Central memory CD4-positive, alpha-beta T cell (primary cell): ENCODE measurements at places on chromosomes 5 and 9.

- DNase-seq, result no peak
These were observed 13.9 kb upstream of the NAA35 start for GRCh38 chr9:85927076-85927475.

DNA sequence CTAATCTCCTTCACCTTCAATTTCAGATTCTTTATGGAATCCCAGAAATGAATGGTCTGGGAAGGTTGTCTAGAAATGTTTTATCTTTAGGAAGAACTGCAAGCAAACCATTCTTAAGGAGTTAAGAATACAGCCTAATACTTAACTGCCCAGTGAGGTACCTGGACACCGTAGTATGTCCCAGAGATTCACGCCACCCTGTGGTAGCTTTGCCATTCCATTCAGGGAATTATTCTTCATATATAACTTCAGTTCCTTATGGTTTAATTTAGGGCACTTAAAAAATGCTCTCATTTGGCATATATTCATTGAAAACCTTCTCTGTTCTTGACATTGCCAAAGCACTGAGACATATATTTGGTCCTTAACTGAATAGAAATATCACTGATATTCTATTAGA lies 49.7 kb downstream of the ACTBL2 start:
- DNase-seq, result no peak

GRCh38 chr9:21102305-21102704 lies 24.6 kb upstream of the IFNB1 start:
- DNase-seq, result no peak

GRCh38 chr5:52751137-52751536 lies 36.6 kb upstream of the ITGA1 start:
- DNase-seq, result no peak

- no peak for DNase-seq
These were observed 10.1 kb downstream of the IFNA5 start for GRCh38 chr9:21294904-21295538.

DNA sequence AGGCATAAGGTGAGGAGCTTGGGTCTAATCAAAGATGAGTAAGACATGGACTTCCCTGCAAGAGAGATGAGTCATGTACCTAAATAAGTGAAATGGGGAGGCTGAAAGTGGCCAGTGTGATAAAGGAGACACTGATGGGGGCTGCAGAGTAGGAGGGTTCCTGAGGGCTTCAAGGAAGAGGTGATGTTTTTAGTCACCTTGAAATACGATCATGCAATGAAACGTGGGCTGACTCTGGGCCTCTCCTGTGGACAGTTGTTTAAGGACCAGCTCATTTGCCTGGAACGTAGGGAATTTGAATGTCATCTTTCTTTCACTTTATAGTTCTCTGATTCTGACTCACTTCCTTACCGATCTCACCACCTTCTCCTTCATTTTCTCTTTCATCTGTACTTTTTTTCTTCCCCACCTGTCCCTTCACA lies 49.6 kb upstream of the CPLX2 start:
- DNase-seq, result no peak

DNA sequence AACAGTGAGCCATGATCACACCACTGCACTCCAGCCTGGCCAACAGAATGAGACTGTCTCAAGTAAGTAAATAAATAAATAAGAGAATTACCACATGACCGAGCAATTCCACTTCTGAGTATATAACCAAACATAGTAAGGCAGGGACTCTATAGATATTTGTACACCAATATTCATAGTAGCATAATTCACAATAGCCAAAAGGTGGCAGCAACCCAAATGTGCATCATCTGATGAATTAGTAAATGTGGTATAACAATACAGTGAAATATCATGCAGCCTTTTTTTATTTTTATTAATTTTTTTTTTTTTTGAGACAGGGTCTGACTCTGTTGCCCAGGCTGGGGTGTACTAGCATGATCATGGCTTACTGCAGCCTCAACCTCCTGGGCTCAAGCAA lies 33.1 kb downstream of the ALDH7A1 start:
- DNase-seq, result no peak

DNA sequence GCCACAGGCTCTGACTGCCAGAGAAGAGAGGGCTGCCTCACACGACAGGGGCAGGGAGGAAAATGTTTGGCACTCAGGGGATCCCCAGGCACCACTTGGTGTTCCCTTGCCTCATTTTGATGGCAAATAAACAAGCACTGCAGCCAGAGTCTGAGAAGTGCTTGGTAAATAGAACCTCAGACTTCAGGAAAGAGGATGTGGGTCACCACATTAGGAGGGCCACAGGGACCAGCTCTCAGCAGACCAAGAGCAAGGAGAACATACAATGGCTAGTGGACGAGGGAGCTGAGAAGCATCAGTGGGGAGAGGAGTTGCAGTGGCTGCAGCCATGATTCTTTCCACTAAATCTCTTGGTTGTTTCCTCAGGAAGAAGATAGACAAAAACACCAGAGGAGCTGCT lies 413.9 kb downstream of the GADD45G start:
- no peak for DNase-seq

DNA sequence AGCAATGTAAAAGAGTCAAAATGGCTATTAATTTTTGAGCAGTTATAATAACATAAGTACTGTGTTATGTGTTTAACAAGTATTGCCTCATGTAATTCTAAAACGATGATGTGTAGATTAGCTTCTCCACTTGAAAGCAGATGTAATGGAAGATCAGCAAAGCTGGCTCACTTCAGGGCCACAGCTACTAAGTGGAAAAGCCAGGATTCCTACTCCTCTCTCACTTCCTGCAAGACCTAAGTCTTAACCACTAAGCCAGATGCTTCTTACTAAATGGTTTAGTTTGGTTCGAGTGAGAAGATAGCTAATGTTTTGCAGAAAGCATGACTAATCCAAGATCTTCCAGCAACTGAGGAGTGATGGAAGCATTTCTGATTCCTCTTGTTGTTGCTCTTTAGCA lies 15.7 kb upstream of the TNC start:
- no peak for DNase-seq

DNA sequence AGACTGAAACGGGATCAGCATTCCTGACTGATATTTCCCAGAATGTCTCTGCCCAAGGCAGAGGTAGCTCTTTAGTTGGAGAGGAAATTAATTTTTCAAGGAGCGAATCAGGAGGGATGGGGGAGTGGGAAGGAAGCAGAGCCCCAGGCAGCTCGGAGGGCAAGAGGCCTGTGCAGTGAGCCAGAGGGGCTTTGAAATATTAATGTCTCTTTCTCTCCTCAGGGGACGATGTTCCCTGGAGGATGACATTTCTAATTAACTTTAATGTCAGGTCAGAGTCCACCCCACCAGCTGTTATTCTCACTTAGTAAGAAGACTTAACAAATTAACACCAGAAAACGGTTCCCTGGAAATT lies 45.6 kb downstream of the SLC6A7 start:
- no peak for DNase-seq

GRCh38 chr5:69206528-69207190 lies 17.3 kb downstream of the CENPH start:
- no peak for DNase-seq

DNA sequence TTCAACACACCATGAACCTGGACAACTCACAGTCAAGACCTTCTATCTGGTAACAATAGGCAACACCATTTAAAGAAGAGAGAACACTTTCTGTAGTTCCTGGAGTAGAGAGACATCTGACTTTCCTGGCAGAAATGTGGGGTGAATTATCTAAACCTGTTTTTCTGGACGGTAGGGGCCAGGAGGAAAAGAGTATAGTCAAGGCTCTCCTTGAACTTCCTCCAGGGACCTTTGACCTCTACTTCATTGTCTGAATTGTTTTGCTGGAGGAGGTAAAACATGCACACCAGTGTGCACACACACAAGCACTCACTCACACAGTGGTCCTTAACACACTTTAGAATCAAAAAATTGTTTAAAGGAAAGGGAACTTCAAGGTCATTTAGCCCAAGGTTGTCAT lies 13.2 kb downstream of the S100Z start:
- DNase-seq, result no peak

DNA sequence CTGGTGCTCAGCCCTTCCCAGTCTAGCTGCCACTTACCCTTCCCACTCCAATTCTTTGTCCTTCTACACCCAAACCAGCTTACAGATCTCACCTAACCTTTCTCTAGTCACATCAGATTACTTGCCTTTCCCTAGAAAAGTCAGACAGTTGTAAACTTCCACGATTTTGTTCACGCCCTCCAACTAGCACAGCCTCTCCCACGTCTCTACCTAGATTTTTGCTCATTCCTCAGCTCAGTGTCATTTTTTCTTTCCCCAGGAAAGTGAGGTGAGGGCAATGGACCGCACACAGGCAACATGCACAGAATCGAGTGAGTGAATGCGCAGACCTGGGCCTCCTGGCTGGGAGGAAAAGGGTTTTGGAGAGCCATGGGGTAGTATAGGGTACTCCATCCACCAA lies 20.9 kb upstream of the PRUNE2 start:
- no peak for DNase-seq

- DNase-seq, result no peak
These were observed 164.2 kb downstream of the FGF1 start for GRCh38 chr5:142521706-142522105.

GRCh38 chr5:133736512-133736911 lies 124.2 kb upstream of the FSTL4 start:
- DNase-seq, result no peak

DNA sequence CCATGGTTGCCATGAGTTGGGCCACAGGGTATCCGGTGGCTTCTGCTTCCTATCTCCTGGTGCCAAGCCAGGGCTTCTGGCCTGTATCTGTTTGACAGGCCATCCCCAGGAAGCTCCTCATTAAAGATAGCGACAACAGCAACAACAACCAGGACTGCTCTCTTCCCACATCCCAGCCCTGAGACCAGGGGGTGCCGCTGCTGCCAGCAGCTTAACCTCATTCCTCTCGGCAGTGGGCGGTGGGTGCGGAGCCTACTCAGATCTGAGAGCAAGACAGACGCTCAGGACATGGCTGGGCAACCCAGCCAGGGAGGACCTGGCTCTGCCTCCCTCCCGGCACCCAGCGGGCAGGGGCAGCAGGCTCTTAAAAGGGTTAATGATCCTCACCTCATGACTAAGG lies 98.3 kb downstream of the PSD2 start:
- DNase-seq, result no peak

DNA sequence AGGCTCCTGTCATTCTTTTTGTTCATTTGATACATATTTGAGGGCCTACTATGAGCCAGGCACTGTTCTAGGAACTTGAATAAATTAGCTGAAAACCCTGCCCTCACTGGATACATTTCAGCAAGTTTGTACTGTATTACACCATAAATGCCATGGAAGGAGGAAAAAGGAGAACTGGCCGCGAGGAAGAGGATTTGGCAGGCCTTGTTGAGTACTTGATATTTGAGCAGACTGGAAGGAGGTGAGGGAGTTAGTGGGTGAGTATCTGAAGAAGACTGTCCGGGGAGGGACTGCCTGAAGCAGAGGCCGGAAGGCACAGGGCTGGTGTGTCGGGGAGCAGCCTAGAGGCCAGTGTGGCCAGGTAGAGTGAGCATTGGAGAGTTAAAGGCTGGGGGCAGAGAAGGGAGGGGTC lies 4.5 kb downstream of the SNX30 start:
- no peak for DNase-seq

- no peak for DNase-seq
These were observed 386.0 kb downstream of the SPOCK1 start for GRCh38 chr5:137113161-137113560.

GRCh38 chr9:100379862-100380261 lies 27.1 kb upstream of the TEX10 start:
- DNase-seq, result no peak

- DNase-seq, result no peak
These were observed 1.8 kb upstream of the AMACR start for GRCh38 chr5:34009610-34010009.

- peak; percentile 80 for DNase-seq
These were observed 885 bp upstream of the MLLT3 start for GRCh38 chr9:20623021-20623747.

DNA sequence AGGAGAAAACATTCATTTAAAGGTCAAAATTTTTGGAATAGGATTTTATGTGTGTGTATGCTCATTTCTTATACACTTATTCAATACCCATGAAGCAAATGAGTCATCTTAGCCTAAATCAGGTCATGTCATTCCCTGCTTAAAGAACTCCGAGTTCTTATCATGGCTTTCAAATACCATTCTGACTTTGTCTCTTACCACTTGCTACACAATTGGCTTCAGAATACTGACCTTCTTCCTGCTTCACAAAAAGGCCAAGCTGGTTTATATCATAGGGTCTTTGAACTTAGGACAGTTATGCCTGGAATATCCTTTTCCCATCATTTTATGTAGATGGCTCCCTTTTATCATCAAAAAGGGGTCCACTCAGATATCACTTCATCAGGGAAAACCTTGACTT lies 652.2 kb upstream of the WWC1 start:
- DNase-seq, result no peak

DNA sequence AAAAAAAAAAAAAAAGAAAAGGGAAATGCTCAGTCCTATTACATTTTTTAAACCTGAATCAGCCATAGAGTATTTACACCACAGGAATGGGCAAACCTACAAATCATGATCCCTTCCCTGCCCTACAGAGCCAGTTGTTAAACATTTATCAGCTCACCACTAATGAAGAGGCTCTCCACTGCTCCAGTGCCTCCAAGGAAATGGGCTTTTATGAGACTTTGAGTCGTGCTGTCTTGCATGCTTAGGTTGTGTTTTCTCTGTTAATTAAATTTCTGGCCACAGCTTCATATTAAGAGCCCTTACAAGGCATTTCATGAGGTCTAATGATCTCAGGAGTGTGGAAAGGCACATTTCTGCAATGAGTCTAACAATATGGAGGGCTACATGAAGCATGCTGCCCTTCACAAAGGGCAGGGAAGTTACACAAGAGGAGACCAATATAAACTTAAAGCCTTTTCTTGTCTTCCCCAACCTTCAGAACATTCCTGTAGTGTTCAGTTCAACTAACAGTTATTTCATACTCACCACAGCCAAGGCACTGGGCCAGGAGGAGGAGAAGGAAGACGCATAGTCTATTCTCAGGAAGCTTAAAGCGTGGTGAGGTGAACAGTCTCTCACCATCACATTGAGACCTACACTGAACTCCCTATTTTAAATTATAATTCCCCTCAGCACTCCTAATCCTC lies 140.1 kb upstream of the ABCA1 start:
- no peak for DNase-seq

DNA sequence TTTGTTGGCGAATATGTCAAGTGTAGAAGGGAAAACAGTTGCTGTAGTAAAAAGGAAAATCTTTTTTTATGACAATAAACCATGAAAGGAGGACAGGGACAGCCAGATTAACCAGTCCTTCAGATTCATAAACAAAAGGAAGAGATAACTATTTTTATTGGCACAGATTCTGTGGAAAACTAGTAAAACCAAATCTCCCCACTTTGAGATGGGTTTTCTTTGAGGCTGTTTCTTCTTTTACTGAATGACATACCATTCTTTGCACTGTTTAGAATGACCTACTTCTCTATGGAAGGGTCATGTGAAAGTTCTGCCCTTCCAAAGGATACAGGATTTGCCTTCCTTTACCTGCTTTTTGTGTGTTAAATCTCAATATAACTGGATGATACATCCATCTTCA lies 13.7 kb downstream of the CAST start:
- DNase-seq, result no peak

DNA sequence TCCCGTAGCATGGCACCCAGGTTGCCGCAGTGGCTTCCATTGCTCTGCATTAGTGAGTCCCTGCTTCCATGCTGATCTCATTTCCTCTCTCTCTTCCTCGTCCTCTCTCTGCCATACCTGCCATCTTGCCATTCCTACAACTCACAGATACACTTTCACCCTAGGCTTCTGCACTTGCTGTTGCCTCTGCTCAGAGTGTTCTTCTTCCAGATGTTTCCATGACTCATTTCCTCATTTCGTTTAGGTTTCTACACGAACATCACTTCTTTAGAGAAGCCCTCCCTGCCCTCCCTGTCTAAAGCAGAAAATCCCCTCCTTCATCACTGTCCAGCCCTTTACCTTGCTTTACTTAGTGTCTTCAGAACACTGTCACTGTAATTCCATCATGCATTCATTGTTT lies 115.2 kb upstream of the WWC1 start:
- no peak for DNase-seq
